ENCODE measurements at places on chromosomes 7 and 10. TPM values are rescaled to one million over a fixed set of nuclear protein-coding genes. Genes with fewer than 3 reads are reported as not detected.

- no peak for DNase-seq
These were observed 256.2 kb upstream of the CACNA2D1 start for GRCh38 chr7:82699773-82700186.

The CALN1 gene
- total RNA-seq = not detected

The CPXM2 gene
- total RNA-seq = not detected

- no peak for DNase-seq
These were observed 71.9 kb downstream of the MKI67 start for GRCh38 chr10:128054163-128054970.

The CPA2 gene
- not detected for total RNA-seq

DNA sequence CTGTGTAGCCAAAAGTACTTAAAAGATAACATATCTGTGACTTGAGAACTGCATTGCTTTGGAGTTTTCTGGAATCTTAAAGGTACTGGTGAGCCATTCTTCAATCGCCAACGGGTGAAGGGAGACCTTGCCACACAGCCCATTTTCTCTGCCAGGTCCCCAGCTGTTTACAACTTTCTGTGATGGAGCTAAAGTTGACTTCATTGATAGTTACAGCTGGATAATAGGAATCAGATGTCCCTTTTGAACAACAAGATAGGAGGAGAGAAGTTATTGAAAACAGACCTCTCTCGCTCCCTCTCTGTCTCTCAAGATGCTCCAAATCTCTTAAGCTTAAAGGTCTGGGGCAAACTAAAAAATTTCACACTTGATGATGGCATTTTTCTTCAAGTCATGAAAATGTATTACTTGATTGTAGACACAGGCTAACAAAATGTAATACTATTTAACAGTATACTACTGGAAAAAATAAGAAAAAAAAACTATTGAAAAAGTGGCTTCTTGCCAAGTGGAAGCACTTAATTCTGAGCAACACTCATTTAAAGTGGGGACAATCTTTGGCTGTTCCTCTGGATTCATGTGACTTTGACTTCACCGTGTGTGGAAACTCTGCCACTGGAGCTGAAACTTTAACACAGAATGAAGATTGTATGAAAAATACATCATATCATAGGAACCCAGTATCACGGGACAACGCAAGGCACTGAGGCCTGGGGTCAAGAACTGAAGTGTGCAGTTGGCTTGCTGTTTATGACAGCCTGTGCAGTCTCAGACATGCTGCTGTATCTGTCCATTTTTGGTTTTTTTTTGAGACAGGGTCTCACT is 78.4 kb upstream of the AFAP1L2 start:
- DNase-seq = no peak

GRCh38 chr7:102009628-102010027 is 192.2 kb downstream of the CUX1 start:
- DNase-seq = no peak

The COL17A1 gene
- total RNA-seq = not detected

DNA sequence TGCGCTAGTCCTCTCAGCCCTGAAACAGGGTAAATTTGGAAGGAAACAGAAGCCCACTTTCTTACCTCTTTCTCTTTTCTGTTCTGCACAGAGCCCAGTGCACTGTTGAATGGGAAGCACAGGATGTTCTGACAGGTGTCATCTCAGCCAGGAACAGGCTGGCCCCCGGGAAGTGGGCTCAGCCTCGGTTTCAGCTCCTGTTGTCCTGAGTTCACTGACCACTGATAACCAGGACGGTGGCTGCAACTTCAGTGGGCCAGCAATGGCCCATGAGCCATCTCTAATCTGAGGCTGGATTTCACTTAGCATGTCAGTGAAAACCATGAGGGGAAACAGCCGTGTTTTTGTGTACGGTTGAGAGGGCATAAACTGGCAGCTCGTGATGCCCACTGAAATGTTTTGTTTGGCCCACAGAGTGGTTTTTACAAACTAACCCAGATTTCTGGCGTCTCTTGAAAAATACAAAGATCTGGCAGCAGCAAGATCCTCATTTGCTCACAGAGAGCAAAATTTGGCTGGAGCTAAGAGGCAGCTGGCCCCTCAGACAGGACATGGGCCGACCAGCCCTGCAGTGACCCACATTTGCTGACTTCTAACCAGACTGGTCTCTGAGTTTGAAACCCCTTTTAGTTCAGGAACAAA is 455.9 kb downstream of the PAXIP1 start:
- no peak for DNase-seq

The PRLHR gene
- total RNA-seq = not detected

DNA sequence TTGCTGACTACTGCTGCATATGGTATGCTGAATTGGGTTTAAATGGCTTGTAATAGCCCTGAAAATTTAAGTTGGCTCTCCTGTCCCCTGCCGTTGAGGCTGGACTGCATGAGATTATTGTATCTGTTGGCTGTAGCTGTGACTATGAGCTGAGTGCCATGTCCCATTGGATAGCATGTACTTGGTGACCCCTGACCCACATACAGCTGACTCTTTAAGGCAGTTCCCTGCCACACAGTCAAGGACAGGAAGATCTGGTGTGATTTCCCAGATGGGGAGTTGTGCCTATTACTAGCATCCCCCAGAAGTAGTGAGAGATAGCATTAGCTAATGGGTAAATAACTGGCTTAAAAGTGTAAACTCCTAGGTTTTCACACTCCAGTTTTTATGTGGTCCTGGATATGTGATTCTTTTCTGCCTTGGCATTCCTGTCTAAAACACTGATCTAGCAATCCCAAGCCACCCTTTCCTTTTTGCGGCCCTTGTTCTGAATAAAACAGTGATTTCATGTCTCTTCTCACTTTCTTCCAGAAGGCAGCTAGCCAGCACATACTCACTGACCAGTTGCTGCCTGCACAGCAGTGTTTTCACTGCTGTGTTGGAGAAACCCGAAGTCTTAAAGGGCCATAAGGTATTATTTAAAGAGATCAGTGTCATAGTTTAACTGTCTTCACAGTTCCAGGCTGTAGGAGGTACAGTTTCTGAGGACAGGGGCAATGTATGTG is 35.9 kb downstream of the LRRC4 start:
- no peak for DNase-seq

The PIK3AP1 gene
- total RNA-seq = 137 TPM

GRCh38 chr7:381211-382042 is 91.5 kb downstream of the FOXL3 start:
- peak; percentile 59 for DNase-seq

DNA sequence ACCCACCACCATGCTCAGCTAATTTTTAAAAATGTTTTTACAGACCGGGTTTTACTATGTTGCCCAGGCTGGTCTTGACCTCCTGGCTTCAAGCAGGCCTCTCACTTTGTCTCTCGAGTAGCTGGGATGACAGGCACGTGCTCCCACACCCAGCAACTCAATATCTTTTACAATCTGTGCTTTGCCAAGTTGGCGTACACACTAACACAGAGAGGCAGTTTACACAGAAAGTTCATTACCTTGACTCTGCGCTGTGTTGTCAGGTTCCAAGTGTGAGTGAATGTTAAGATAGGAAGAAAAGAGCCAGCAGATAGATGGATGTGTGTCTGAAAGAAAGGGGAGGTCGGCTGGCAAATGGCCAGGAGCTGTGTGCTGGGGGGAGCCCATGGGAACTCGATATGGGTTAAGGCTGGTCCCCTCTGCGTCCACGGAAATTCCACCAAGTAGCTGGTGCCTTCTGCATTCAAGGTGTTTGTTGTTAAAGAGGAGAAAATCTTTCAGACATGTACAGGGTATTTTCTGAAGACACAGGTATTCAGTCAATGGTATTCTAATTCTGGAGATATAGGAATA is 299.8 kb downstream of the CAMK1D start:
- DNase-seq = no peak

The IDI2 gene
- total RNA-seq = not detected

- no peak for DNase-seq
These were observed at the start of gene DEPP1 for GRCh38 chr10:44978570-44979280. DEPP1 (minus strand) TSS chr10:44978809; CDS start chr10:44978030, 779 bp downstream.

- DNase-seq = no peak
These were observed 488 bp downstream of the MTERF1 start for GRCh38 chr7:91880016-91880412.

DNA sequence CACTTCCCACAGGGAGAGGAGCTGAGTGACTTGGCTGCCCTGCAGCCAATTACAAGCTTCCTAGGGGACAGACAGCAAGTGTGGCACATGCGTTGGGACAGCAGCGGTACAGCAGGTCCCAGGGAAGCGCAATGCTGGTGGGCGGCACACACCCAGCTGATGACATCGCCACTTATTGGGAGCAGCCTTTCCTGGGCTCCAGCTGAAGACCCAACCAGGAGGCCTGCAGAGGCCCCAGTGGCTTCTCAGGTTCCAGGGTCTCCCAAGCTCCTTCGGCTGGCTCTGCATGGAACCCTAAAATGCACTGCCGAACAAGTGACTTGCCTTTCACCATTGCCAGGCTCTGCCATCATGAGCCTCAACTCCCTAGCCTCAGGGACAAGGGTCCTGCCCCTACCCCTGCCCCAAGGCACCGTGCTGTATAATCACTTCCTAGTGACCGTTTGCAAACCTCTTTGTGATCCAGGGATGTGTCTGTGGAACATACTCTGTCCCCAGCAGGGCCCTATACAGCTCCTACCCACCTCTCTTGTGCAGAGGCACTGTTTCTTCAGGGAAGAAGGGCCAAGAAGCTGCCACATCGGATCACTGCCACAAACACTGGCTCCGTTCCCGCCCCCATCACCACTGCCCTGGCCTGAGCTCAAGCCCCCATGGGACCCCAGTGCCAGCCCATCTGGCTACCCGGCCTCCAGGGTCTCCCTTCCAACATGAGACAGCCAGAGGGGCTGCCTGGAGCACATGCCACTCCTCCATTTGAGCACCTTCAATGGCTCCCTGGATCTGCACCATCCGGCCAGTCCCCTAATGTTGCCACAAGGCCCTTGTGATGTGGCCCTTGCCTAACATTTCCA is 19.3 kb upstream of the SLIT1 start:
- DNase-seq = no peak

The RPA3 gene
- 45.2 TPM for total RNA-seq

GRCh38 chr7:142808802-142809583 is 38.2 kb downstream of the PRSS2 start:
- peak; percentile 95 for DNase-seq

DNA sequence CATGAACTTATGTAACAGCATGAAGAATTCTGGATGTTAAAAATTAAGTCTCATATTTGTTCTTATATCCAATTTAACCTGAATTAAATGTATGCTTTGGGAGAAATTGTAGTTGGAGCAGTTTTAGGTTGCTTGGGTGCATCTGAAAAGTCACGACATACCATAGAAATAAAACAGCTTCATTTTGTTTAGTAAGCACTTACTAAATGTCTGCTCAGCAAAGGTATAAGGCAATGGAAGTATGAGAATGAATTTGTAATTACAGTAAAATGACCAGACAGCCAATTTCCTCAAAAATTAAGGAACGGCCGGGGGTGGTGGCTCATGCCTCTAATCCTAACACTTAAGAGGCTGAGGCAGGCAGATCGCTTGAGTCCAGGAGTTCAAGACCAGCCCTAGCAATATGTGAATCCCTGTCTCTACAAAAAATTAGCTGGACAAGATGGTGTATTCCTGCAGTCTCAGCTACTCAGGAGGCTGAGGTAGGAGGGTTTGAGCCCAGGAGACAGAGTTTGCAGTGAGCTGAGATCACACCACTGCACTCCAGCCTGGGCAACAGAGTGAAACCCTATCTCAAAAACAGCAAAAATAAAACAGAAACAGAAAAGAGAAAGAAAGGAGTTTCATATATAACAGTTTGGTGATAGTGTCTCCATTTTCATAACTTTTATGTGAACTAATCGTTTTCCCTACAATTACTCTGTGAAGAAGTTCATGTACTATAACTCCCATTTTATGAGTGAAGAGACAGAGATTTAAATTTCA is 47.2 kb upstream of the KLF6 start:
- DNase-seq = no peak

GRCh38 chr7:31059551-31059950 is 7.4 kb downstream of the ADCYAP1R1 start:
- no peak for DNase-seq

The MICU1 gene
- total RNA-seq = 42.9 TPM

Data from B cell (primary cell).